NCI-H1417 treated with DMSO at 0.1 percent for 48 hours (cell line): ENCODE measurements at places on chromosomes 7 and 10.

- no peak for DNase-seq
Measured at GRCh38 chr7:55532150-55532917, 40.0 kb downstream of the VOPP1 start.

DNA sequence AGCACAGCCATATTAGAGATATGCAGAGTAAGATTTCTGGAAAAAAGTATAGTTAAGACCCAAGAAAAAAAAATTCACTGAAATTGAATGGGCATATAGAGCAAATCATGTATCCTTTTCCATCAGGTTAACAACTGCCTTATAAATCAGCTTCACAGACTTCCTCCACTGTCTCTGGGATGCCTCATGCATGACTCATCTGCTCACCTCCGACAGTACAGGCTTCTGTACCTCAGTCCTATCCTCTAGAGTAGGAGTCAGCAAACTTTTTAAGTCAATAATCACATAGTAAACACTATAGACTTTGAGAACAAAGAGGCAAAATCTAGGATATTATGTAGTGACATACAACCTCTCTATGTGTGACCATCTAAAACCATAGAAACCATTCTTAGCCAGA lies 211.6 kb upstream of the SP8 start:
- DNase-seq: no peak

GRCh38 chr7:100371561-100372171 lies 1.6 kb upstream of the PILRA start:
- no peak for DNase-seq

- no peak for DNase-seq
Measured at GRCh38 chr7:31939076-31939475, 131.1 kb downstream of the PDE1C start.

GRCh38 chr7:115962340-115962739 lies 68.2 kb downstream of the TFEC start:
- no peak for DNase-seq

DNA sequence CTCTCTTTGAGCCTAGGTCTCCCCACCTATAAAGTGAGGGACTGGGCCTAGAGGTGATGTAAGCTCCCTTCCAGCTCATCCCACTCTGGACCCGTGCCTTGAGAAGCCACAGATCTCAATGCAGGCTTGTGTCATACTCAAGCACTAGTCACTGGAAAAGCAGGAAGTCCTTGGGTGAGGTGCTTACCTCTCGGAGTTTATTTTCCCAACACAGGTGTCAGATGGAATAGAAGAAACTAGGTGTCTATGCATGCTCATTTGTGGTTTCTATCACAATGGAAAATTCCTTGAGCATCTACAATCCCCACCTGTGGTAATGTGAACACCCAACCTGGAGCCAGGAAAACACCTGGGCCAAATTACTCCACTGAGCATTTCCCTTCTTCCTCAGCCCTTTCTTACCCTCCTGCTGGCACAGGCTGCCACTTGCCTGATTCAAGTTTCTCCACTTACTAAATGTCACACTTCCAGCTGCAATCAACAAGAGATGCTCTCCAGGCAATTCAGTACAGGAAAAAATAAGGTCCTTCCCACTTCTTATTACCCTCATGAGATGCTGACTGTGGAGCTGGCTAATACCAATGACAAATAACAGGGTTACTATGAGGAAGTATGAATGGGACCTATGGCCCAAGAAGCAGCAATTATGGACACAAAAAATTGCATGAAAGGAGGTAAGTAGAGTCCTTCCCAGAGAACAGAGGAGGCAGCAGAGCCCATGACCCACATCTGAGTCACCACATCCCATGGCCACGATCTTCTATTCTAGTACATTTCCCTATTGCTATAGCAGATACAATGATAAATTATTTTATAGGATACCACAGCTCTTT lies 13.1 kb downstream of the LSM5 start:
- DNase-seq: no peak

DNA sequence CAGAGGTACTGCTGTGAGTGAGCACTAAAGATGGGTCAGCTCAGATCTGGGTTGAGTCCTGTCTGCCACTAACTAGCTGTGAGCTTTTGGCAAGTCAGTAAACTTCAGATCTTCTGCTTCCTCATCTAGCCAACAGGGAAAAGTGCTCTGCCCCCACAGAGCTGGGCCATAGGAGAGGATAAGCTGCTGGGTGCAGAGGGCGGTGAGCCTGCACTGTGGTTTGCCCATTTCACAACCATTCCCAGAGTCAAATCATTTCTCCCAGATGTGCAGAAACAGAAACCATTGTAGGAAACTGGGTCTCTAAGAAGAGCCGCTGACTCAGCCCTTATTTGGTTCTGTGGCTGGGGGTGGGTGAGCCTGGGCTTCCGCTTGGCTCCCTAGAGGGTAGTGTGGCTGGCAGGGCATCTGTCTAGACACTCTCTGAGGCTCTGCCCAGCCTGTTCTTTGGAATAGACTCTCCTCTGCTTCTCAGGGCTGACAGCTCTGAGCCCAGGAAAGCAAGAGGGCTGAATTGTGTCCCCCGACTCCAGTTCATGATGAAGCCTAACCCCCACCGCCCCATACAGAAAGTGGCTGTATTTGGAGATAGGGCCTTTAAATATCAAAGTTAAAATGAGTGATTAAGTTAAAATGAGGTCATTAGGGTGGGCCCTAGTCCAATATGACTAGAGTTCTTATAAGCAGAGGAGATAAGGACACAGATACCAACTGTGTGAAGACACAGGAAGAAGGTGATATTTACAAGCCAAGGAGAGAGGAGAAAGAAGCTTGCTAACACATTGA lies 29.5 kb upstream of the ARHGAP22 start:
- no peak for DNase-seq

DNA sequence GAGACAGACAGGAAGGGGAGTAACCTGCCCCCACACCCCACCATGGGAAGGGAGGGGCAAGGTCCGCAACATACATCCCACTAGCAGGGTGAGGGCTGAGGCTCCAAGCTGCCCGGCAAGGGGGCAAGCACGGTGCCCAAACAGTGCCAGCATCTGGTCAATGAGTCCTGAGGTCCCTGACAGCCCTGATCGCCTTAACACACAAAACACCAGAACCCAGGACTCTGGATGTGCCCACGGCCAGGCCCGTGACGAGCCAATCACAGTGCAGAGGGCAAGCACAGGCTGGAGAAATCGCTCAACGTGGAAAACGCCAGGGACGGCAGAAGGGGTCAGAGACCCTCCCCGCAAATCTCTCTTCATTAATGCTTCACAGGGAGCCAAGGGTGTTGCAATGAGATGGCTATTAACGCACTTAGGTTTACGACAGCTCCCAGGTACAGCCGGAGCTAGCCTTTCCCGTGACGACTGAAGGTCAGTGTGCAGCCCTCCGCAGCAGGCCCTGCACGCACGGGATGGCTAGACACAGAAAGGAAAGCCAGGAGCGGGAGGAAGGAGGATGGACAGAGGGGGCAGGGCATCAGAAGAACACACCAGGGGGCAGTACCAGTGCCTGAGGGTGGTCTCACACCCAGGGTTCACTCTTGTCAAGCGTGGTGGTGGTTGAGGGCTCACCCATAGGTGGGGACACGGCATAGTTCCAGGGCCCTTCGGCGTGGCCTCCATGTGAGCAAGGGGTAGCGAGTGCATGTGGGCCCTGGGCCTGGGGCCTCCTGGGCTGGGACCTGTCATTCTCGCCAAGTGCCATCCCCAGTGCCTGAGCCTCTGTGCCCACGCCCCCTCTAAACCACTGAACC lies 220.5 kb downstream of the MAD1L1 start:
- DNase-seq: no peak

- no peak for DNase-seq
Measured at GRCh38 chr10:122219340-122219739, 51.8 kb upstream of the BTBD16 start.

- DNase-seq: no peak
Measured at GRCh38 chr7:127920787-127921438, 110.3 kb downstream of the LRRC4 start.

DNA sequence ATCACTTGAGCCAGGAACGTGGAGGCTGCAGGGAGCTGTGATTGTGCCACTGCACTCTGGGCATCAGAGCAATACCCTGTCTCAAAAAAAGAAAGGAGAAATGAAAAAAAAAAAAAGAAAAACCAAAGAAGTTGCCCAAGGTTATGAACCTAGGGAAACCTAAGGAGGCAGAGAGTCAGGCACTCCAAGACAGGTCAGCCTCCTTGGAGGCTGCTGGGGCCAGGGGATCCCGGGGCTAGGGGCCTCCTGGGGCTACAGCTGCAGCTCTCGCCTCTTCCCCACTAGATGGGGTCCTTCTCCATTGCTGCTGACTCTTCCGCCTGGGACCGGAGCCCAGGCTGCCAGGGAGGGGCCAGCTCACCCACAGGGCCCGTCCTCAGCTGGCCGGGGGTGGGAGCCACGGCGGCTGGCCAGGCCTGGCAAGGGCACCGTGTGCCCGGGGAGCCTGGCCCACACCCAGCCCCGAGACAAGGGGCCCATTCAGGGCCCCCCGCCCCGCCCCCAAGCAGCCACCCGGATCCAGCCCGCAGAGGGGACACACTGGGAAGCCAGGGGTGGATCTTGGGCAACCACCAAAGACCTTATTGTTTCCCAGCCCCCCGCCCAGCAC lies 1.7 kb upstream of the SPACDR start:
- DNase-seq: no peak

- no peak for DNase-seq
Measured at GRCh38 chr7:47937065-47937687, 11.1 kb downstream of the PKD1L1 start.

DNA sequence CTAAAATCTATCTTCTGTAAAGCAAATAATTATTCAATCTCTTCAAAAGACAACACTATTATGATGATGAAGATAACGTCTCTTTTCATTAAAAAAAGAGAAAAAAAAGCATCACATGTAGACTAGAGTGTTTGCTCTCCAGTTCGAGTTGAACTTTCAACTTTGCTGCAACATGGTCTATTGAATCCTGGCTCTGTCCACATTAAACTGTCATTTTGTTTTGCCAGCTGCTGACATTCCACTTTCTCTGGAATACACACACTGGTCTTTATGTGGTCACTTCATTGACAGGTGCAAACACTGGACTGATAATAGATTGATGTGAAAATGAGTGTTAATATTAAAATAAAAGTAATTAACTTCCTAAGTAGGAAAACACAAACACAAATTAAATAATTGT lies 61.7 kb downstream of the PTF1A start:
- peak; percentile 2 for DNase-seq

- DNase-seq: no peak
Measured at GRCh38 chr7:142646386-142647140, 102.7 kb upstream of the PRSS1 start.

DNA sequence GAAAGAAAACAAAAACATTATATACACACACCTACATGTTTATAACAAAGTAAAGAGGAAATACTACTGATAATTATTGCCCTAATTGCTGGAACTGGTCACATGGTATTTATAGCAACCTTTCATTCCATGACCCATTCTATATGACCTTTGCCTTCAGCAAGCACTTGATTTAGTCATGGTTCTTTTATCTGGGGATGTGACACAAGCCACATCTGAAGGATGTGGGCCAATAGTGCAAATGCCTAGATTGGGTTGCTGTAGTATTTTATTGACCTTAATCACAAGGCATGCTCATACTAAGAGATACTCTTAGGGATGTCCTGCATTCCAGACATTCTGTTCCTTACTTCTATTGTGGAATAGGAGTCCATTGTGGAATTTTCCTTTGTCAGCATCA lies 723.5 kb upstream of the POM121L12 start:
- DNase-seq: no peak

GRCh38 chr7:81908220-81908619 lies 138.4 kb upstream of the HGF start:
- DNase-seq: no peak

DNA sequence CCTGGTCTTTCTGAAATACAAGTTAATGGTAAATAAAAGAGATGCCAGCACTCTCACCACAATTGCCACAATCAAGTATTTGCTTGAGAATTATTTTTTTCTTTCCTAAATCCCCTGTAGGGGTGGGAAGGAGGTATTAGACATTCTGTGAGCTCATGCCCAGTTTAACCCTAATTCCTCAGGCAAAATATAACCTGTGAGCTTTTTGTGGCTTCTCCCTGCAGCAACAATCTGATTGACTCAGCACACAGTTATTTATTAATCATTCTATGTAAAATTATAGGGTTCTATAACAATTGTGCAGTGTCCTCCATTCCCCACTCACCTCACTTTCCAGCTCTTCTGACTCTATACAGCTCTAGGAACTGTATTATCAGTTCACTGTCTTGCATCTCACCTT lies 66.3 kb downstream of the GLI3 start:
- DNase-seq: no peak

- no peak for DNase-seq
Measured at GRCh38 chr10:44325157-44325556, 59.7 kb downstream of the CXCL12 start.

DNA sequence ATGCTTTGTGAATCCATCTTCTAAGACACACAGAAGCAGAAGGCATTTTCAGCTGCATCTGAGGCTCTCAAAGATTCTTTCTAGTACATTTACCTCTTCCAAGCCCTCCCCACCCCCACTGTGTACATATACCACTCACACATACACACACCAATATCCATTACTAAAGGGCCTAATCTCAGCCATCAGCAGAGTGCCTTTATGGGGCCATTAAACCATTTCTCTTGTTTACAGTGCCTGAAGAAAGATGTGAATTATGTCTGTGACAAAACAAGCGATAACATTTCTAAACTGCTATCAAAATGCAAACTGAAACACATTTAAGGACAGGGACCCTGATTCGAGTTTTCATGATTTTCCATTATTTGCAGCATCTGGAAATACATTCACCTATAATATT lies 40.0 kb downstream of the ETV1 start:
- peak; percentile 61 for DNase-seq

DNA sequence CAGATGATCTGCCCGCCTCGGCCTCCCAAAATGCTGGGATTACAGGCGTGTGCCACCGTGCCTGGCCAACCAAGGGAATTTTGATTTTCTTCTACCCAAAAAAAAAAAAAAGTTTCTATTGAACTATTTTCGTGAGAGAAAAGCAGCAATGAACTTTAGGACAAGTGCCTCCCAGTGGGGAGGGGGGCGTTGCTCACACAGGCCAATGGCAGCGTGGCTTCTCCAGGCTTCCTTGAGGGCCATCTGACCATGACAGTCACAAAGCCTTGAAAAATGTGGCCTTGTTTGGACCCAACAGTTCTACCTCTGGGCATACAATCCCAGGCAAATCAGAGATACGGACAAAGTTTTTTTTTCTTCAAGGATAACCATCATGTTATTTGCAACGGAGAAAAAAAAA lies 56.0 kb downstream of the TNRC18 start:
- no peak for DNase-seq

DNA sequence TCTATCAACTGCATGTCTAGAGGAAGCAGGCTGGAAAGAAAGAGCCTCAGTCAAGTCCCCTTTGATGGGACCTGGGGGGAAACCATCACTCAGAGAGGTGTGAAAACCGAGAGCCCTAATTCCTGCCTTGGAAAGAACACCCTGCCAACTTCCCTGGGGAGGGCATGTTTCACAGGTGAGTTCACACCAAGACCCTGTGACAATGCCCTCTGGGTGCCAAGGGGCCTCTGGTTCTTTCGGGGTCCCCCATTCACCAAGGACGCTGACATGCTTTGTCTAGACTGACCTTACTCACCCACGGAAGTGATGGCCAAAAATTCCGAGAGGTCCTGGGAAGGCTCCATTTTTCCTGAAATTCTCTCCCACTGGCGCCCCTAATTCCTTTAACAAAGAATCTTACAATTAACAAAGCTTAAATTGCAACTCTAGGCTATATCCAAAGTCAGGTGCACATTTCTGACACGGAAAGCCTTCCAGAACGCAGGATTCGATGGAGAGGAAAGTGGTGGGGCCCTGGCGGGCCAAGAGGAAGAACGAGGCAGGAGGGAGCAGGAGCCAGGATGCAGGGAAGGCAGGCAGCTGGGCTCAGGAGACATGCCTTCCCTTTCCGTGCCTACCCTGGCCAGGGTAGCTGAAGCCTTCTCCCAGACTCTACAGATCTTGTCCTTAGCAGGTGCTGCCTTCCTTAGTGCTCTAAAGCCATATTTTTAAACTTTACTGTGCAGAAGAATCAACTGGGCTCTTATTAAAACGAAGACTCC lies 23.7 kb downstream of the VSTM4 start:
- no peak for DNase-seq
